ENCODE measurements at places on chromosomes 2 and 18.
A peak's percentile ranks its signal among the peaks of the same experiment; 100 is the strongest.

- no peak for DNase-seq
Observed at GRCh38 chr2:100451092-100451491, 19.2 kb upstream of the NMS start.

- no peak for DNase-seq
Observed at GRCh38 chr2:65826567-65826966, 394.2 kb upstream of the SPRED2 start.

DNA sequence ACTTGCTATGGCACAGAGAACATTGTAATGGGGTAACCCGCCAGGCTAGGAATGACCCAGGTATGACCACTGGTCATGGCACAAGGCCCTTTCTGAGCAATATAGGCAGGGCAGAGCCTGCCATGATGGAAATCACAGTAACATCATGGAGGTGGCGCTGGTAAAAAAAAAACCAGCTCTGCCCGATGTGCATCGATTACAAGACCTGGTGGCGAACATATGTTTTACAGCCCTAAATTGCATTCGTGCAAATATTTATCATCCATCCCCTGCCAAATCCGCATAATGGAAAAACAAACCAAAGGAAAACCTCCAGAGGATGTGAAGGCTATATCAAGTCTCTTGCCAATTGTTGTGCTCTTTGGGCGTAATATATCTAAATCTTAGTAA, 60.6 kb downstream of the SEMA4F start:
- DNase-seq, result no peak

- DNase-seq, result no peak
Observed at GRCh38 chr2:198890490-198890889, 567.2 kb downstream of the SATB2 start.

DNA sequence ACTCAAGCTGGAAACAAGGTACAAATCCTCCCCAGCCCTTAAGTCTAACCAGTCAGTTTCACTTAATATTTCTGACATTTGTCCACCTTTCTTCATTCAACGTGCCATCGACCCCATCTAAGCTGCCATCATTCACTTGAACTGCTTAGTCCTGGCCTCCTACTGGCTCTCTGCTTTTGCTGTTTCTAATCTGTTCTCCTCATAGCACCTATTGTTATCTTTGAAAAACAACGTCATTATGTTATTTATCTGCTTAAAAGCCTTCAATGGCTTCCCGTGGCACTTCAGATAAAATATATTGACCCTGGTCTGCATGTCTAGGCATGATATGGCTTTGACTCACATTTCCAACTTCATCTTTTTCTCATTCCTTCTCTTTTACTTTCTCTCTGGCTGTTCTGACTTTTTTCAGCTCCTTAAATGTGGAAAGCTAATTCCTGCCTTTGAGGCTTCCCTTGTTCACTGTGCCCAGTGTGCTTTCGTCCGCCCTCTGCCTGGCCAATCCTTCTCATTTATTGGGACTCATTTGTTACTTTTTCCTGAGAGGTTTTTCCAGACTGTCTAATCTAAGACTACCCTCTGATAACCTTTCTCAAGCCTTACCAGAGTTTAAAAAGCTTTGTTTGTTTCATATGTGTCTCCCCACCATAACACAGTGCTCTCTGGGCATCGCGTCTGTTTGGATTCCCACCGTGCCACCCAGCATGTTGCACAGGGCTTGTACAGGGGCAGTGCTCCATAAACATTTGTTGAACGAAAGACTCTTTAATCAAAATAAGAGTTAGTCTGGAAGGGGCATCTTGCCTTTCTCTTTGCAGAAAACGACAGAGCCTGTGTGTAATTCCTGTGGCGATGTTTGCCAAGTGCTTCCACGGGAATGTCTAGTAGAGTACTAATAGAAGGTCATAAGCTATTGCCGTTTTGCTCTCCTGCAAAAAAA, 183.9 kb downstream of the FMNL2 start:
- DNase-seq, result no peak

GRCh38 chr2:109141727-109142283, 12.8 kb downstream of the SH3RF3 start:
- no peak for DNase-seq

- DNase-seq, result peak; percentile 71
Observed at GRCh38 chr2:19474128-19474527, 115.7 kb upstream of the OSR1 start.

DNA sequence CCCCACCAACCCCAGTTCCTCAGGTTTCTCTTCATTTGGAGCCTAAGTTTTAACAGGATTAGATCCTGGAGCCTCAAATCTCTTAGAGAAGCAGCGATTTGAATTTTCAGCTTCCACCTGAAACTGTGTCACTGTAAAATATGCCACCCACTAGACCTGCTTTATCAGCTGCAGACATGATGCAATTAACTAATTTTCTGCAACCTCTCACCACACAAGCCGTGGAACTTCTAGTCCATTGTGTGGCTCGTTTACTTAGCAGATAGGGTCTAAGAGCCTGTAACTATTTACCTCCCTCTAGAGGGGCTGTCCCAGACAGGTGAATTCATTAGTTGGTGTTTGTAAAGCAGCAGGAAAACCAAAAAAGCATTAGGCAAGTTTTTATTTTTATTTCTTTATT, 31.6 kb upstream of the FZD5 start:
- no peak for DNase-seq

DNA sequence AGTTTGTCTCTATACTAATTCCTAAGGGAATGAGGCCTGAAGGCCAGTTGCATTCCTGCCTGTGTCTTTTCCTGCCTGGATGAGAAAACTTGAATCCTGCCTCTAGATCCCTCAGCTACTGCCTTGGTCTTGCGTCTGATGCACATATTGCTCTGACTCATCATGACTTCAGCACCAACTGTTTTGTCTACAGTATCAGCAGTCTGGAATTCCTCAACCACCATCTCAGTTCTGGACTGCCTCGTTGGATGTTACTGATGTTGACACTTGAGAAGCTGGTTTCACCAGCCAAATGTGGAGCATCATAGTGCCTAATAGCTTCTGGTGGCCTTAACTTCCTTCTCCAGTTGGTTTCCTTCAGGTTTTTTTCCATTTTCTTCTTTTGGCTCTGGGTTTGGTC, 211.0 kb downstream of the CTNNA2 start:
- no peak for DNase-seq

GRCh38 chr18:61840324-61840723, 52.5 kb downstream of the RNF152 start:
- no peak for DNase-seq

DNA sequence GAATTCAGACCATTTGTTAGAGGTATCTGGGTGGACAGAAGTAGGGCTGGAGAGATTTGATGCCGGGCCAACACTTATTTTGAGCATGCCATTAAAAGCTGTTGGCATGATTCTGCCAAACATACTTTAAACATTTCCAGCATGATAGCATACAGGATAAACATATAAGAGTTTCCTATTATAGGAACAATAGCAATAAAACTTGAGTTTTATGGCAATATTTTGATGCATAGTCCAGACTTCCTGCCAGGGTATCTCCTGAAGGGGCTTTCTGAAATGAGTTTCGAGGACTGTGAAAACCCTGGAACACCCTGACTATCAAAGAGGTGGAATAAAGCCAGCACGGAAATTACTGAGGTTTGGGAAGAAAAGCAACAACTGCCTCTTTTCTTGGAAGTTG, 1398.0 kb upstream of the NXPH2 start:
- DNase-seq, result no peak

DNA sequence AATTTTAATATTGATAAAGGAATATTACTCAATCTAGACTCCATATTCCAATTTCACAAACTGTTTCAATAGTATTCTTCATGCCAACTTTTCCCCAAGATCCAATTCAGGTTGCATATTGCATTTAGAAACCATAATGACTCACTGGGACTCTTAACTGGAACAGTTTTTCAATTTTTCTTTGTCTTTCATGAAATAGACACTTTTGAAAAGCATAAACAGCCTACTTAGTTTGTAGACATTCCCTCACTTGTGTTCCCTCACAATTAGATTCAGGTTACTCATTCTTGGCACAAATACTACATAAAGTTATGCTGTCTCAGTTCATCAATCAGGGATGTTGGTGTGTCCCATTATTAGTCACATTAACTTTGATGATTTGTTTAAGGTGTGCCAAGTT, 1768.4 kb upstream of the PIK3C3 start:
- DNase-seq, result no peak

- DNase-seq, result peak; percentile 49
Observed at GRCh38 chr18:6521803-6522418, 107.2 kb upstream of the L3MBTL4 start.

DNA sequence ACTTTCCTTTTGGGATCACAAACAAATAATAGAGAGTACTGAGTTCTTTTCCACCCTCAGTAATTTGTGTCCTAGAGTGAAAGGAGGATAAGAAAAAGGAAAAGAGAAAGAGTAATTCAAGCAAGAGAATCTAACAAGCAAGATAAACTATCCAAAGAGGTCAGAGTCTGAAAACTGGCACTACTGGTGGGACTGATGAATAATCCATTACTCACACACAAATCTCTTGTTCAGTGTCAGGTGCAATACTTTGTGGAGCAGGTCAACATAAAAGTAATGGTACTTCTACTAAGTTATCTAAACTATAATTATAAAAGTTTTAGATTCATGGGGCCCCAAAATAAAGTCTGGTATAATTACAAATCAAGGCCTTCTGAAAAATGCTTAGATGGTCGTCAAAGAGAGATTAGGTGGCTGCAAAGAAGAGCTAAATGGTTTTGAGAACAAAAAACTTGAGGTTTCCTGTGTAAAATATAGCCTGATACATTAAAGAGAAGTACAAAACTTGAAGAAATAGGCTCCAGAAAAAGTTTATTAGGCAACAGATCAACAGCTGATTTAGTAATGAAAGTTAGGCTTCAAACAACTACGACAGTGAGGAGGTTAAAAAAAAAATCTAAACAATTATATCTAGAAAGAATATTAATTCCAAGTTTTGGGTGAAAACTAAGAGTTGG, 109.4 kb downstream of the BAZ2B start:
- no peak for DNase-seq

DNA sequence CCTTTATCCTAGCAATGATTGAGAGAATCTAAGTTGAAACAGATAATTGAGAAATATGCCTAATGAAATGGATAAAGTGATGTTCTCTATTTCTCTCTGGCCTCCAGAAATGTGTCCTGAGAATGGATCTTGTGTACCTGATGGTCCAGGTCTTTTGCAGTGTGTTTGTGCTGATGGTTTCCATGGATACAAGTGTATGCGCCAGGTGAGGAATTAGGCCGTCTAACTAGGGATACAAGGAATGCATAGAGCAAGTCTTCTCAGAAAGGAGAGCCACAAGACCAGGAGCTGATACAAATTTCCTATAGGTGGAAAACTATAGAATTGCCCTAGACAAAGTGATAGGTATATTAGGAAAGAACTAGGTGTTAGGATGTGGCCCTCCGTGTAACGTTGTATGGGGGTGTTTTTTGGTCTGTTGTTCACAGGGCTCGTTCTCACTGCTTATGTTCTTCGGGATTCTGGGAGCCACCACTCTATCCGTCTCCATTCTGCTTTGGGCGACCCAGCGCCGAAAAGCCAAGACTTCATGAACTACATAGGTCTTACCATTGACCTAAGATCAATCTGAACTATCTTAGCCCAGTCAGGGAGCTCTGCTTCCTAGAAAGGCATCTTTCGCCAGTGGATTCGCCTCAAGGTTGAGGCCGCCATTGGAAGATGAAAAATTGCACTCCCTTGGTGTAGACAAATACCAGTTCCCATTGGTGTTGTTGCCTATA, 592 bp upstream of the CAD start:
- no peak for DNase-seq

GRCh38 chr2:225735844-225736243, 336.3 kb downstream of the NYAP2 start:
- no peak for DNase-seq

- DNase-seq, result no peak
Observed at GRCh38 chr18:61329398-61329797, 3.8 kb upstream of the CDH20 start.

GRCh38 chr18:21664069-21664468, 40.5 kb downstream of the ABHD3 start:
- no peak for DNase-seq

DNA sequence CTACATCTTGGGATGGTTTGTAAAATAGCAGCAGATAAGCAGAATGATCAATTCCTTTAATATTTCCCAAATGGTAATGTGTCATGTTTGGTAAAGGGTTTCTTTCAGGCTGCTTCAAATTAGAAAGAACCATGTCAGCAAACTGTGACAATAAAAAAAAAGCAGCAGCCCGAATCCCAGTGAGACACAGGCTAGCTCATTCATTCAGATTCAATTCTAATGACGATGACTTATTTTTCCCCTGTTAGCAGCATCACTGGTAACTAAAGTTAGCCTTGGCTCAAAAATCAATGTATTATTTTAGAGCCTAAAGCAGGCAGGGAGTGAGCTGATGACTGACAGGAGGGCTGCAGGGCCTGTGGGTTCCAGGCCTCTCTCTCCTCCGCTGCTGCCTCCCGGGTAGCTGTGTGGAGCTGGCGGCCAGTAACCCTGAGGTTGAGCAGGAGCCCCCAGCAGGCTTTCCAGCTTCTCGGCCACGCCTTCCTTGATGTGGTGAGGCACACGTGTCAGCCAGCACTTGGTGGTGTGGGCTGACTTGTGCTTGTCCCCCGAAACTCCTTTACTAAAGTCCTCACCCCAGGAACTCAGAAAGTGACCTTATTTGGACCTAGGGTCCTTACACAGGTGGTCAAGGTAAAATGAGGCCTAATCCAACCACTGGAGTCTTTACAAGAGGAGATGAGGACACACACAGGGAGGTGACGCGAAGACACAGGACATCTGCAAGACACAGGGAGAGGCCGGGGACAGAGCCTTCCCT, 120.5 kb upstream of the HS6ST1 start:
- no peak for DNase-seq

- no peak for DNase-seq
Observed at GRCh38 chr18:48442761-48443160, 33.6 kb upstream of the ZBTB7C start.

- DNase-seq, result no peak
Observed at GRCh38 chr2:9644603-9645002, 13.8 kb upstream of the YWHAQ start.

GRCh38 chr2:227759411-227760118, 13.9 kb downstream of the SCYGR8 start:
- DNase-seq, result no peak

DNA sequence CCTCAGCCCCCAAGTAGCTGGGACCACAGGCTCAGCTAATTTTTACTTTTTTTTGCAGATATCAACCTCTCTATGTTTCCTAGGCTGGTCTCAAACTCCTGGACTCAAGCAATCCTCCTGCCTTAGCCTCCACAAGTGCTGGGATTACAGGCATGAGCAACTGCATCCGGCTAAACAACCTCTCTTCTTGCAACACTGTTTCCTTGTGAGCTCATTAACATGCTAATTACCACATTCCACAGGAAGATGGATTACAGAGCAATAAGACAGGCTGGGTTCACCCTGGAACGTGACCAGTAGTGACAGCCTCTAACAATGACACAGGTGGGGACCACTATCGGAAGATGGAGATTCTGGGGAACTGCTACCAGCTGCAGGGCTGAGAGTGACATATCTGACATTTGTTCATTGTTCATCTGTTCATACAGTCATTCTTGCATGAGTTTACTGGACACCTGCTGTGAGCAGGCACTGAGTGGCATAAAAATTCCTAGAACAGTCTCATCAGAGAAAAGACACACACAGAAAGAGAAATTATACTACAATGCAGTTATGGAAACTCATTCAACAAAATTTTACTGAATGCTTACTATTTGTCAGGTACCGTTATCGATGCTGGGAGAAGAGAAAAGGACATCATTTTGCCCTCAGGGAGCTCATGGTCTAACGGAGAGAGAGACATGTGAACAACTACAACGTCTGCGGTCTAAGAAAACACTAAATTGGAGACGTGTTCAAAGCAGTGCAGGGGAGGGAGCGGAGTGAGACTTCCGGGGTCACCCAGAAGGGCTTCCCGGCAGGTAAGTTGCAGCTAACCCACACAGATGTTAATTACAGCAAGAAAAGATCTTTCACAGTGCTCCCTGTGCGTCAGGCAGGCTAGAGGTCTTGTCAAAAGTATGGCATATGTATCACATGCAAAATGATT, 37.6 kb downstream of the PROC start:
- DNase-seq, result no peak
